ENCODE measurements at places on chromosomes 12 and 14.

- DNase-seq: no peak
These were observed 1109.7 kb upstream of the FLRT2 start for GRCh38 chr14:84420221-84420620.

DNA sequence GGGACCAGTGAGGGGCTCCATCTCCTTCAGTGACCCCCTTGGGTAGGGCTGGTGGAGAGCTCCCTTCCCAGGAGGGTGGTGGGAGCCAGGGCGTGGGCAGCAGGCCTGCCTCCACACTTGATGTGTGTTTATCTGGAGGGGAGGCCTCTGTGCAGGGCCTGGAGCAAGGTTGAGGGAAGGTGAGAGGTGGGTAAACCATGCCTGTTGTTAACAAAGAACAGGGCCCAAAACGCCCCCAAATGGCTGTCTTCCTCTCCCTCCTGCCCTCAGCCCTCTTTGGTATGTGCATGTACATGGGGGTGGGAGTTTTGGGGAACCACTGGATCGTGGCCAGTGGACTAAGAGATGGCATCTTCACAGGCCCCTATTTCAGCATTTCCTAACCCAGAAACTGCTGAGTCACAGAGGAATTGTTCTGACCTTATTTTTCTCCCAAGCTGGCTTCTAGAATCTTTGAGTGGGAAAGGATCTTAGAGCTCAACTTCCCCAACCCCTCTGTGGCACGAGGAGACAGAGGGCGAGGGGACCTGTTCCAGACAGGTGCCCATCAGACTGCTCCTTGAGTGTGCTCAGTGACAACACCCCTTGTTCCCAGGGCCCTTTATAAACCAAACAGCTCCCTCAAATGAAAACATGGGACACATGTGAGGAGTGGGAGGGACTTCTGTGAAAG lies 3.6 kb downstream of the SLC48A1 start:
- DNase-seq: no peak

DNA sequence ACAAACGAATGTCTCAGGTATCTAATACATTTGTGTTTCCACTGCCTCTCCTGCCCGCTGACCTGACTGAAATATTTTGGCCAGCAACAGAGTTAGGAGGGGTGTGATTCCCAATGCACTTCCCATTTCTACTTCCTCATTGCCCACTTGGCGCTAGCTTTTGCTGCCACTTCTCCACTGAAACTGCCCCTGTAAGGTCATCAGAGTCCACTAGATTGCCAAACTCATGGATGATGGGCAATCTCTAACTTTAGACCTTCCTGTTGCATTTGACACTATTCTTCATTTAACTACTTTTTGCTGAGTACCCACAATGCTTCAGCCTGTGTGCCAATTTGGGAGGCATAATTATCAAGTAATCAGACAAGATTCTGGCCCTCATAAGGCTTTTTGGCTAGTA lies 40.8 kb downstream of the GPR65 start:
- DNase-seq: no peak

DNA sequence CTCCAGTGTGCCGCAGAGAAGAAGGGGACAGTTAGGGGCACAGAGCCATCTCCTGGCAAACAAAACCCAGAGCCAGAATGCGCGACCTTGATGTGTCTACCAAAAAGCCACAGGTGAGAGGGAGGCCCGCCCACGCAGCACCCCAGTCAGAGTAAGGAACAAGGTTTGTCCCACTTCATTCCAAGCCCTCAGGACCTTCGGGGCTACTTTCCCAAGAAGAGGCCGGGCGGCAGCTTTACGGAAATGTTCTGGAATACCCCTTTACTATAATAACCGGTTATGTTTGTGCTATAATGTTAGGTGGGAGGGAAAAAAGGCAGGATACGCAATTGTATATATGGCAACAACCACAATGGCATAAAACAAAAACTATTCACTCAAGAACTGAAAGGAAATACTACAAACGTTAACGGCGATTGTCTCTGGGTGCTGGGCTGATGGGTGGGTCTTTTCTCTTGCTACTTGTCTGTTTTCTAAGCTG lies 12.3 kb downstream of the CCDC88C start:
- DNase-seq: no peak

- peak; percentile 61 for DNase-seq
These were observed 113.7 kb downstream of the NCOR2 start for GRCh38 chr12:124453419-124454351.

- DNase-seq: no peak
These were observed 103.4 kb upstream of the MAP1LC3B2 start for GRCh38 chr12:116455540-116456329.

- DNase-seq: no peak
These were observed 125.2 kb downstream of the SLC25A47 start for GRCh38 chr14:100448376-100448775.

DNA sequence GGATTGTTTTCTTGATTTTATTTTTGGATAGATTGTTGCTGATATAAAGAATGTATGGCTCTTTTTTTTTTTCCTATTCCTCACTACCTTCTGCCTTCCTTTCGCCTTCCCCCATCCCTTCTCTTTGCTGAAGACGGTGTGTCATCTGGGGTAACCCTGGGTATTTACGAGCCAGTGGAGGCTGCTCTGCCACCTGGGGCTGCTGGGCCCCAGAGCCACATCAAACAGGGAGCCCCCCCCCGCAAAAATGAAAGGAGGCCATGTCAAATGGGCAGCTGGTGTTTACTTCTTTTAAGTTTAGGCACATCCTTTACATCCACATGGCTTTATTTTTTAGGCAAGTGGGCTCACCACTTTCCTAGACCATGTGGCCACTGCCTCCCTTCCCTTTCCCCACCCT lies 25.4 kb downstream of the CHST11 start:
- DNase-seq: no peak

- no peak for DNase-seq
These were observed 203.4 kb upstream of the FOXN3 start for GRCh38 chr14:89620436-89620835.

GRCh38 chr14:59150990-59151389 lies 37.5 kb upstream of the DAAM1 start:
- DNase-seq: no peak

GRCh38 chr12:576615-577110 lies 86.6 kb downstream of the NINJ2 start:
- DNase-seq: no peak

GRCh38 chr12:66240096-66240820 lies 51.2 kb downstream of the IRAK3 start:
- DNase-seq: no peak

All from stimulated activated CD4-positive, alpha-beta T cell treated with anti-CD3 and anti-CD28 coated beads, TNF-alpha, amount 100 ng/mL, for 24 hours (primary cell).